ENCODE measurements at places on chromosomes 2 and 18.
A peak's percentile ranks its signal among the peaks of the same experiment; 100 is the strongest.

DNA sequence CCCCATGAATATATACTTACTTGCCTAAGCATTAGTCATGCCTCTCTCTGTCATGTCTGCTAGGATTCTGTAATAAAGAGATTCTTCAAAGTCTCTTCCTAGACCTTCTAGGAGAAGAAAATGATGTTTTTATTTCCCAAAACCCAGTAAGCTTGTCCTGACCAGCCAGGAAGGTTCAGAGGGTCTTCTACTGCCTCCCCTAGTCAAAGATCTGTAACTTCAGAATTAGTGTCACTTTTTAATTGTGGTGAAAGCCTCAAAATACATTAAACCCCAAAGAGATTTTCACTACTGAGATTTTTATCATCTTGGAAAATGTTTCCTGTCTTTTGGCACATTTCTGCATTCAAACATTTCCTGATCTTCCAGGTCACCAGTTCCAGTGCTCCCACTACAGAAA is 232.9 kb upstream of the STK17B start:
- no peak for DNase-seq

DNA sequence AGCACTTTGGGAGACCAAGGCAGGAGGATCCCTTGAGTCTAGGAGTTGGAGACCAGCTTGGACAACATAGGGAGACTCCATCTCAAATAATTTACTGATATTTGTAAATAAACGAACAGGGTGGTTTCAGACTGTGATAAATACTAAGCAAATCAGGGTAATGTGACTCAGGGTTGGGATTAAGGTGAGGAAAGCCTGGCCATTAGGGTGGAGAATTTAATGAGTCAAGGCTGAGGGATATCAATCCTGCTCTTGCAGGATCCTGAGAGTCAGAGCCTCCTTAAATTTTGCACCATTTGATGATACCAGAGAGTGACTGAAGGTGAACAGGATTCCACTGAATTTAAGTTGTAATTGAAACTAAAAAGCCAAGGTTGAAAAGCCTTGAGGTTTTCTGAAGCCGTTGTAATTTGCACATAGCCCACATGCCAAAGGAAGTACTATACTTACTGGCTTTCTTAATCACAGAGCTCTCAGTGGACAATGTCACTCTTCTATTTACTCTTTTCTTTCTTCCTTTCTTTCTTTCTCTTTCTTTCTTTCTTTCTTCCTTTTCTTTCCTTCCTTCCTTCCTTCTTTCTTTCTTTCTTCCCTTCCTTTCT is 28.6 kb upstream of the AP1S3 start:
- DNase-seq = peak; percentile 43

- no peak for DNase-seq
Measured at GRCh38 chr2:209316141-209316540, 107.7 kb upstream of the MAP2 start.

DNA sequence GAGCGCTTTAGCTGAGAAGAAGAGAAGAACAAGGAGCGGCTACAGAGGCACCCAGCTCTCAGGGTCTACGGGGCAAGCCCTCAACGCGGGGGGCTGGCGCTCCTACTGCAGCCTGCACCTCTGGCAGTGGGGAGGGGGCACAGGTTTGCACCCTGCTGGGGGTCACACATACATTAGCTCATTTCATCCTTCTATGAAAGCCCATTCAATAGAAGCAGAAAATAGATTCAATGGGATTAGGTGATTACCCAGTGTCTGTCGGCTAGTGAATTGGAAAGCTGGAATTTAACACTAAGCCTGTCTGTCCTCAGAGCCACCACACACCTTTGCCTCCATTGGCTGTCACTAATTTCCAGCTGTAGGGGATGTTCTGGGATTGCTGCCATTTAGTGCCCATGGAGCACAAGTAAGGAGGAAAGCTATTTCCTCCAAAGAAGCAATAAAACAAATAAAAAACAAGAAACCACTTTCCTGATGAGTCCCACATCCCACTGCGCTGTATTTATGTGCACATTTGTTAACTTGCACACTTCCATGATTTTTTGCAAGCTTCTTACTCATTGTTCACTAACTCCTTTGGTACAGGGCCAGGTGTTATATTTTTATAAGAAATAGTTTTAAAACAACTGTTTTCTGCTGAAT is 319.6 kb upstream of the REV1 start:
- no peak for DNase-seq

DNA sequence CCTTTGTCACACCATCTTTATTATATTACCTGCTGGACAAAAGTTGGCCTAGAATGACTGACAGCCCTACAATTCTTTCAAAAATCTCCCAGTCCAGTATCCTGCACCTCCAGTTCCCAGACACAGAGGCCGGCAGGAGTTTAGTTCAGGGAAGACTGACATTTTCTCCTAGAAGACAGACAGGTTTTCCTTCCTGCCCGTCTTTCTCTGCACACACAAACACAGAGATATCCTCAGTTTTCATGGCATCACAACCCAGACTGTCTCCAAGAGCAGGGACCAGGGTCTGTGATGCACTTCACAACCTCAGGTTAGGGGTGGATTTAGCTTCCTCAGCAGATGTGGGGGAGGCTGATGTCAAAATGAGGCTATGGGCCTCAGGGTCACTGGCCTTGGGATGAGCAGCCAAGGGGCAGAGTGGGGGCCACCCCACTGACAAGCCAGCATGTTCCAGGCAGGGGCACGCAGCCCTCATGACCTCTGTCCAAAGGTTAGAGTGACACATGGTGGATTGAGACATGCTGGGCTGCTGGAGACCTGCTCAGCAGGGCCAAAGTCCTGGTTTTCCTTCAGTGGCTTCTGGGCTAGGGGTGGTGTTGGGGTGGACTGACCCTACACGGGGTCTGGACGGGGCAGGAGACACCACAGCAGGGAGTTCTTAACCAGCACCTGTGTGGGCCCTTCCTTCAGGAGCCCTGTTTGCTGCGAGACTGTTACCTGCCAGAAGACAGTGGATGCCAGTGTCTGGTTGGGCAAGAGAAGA is 70.5 kb downstream of the SFXN5 start:
- DNase-seq = no peak

DNA sequence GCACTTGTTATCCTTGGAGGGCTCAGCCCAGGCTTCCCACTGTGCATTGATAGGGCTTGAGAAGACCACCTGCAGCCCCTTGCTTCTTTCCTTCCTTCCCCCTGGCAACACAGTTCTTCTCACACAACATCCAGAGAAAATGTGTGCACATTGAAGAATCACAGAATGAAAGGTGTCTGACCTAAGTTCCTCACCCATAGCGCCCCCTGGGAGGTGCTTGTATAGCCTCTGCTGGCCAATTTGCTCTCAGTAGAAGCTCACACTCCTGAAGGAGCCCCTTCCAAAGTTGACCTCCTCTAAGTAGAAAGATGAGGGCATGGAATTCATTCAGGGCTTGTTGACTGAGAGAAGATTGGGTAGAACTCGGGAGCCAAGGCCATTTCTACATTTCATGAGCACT is 758.4 kb upstream of the KLHL29 start:
- no peak for DNase-seq

DNA sequence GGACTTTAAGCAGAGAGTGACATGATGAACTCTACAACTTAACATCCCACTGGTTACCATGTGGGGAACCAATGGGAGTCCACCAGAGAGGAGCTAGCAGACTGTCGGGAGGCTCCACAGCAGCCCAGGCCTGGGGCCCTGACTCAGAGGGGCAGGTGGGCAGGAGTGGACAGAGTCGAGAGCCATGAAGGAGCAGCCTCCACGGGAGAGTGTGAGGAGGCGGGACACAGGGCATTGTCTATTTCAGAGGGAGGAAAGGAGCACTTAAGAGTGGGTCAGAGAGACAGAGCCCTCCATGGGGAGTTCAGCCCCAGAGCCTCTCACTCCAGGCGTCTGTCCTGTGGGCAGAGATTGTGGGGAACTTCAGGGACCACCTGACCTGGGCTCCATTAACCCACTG is 118.7 kb downstream of the CYP26B1 start:
- no peak for DNase-seq

GRCh38 chr2:12971581-12972365 is 255.0 kb downstream of the TRIB2 start:
- no peak for DNase-seq

GRCh38 chr18:55573386-55573785 is 14.6 kb downstream of the TCF4 start:
- DNase-seq = no peak

GRCh38 chr2:171310889-171311288 is 122.9 kb downstream of the METTL8 start:
- DNase-seq = no peak

- peak; percentile 86 for DNase-seq
Measured at GRCh38 chr2:37389989-37390765, 45.7 kb downstream of the QPCT start.

GRCh38 chr2:16321872-16322271 is 343.8 kb downstream of the CYRIA start:
- DNase-seq = no peak

DNA sequence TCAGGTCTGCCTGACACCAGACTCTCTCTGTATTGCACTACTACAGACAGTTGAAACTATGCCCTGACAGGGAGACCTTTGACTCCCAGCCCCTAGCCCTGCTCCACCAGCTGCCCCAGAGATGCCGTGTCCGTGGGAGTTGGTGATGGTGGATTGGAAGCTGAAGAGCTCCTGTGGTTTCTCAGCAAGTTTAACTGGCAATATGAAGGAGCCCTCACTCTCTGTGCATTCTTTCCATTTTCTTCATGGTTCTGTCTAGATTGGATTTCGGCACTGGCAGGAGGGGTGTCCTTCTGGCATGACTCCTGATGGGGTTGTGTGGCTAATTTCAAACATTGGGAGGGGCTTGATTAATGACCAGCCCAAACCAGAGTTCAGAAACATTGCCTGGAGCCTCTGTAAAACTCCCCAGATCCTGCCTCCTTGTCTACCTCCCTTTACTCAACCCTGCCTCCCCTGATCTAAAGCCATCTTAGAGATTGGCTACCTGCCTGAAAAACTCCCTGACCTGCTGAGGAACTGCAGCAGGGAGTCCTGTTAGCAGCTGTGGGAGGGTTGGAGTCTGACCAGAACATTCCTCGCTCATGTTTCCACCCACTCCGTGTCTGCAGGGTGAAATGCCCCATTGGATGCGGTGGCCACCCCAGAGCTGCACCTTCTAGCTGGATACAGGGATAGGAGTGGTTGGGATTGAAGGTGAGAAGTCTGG is 206.9 kb upstream of the SPRED2 start:
- peak; percentile 80 for DNase-seq
